ENCODE measurements at places on chromosomes 2 and 18.

DNA sequence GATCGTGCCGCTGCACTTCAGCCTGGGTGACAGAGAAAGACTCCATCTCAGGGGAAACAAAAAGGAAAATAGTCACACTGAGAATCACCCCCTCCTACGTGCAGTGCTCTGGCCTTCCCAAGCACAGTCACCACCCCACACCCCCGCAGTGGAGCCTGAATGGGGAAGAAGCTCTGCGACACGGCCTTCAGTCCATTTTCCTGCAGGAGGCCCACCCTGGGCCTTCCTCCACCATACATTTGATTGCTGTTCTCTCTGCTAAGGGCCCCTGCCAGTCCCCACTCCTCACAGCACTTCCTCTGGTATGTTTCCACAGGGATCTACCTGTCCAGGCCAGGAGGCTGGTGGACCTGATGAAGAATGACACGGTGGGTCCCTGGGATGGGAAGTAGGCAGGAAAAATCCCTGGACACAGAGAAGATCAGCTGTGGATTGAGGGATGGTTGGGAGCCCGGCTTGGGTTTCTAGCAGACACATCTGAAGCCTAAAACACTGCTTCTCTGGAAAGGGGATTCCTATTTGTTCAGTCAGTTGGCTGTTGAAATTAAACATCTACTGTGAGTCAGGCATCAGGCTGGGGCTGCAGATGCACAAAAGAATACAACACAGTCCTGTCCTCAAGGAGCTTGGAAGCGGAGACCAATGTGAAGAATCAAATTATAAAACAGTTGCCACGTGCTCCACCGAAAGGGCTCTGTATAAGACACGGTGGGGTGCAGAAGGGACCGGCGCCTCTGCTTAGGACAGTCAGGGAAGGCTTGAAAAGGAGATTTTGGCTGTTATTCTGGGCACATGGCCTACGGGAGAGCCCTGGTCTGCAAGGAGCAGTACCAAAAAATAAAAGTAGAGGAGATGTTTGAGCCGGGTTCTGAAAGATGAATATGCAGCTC, 82.2 kb downstream of the PLB1 start:
- DNase-seq = no peak

- no peak for DNase-seq
Observed at GRCh38 chr2:197937814-197938213, 133.4 kb downstream of the PLCL1 start.

GRCh38 chr2:54671875-54672589, 51.4 kb upstream of the EML6 start:
- no peak for DNase-seq

DNA sequence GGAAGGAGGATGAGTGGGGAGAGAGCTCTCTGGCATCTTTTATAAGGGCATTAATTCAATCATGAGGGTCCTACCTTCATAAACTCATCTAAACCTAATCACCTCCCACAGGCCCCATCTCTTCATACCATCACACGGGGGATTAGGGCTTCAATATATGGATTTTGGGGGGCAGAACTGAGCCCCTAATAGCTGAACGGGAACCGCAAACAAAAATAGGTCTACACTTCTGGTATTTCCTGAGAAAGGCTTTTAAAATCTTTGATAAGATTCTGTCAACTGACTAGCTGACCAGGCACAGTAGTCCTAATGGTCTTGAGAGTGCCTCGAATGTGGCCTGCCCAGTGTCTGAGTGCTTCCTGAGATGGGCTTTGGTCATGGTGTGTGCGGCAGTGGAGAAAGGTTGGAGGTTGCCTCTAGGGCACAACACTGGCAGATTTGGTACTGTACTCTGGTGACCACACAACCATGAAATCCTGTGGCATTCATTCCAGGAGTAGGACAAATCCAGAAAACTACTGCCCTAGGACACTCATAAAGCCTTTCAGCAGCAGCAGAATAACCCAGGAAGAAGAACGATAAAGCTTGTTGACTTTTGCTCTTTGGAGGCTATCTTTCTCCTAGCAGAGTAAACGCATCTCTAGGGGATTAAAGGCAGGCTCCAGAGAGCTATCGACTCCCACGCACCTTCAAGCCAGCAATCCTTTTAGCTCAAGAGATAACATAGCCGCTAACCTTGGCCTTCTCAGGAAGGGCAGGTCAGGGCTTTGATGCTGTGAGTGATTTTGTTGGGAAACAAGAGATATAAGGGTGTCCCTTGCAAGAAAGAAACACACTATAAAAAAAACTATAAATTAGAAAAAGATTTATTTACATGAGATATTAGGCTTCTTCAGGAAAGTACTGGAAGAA, 12.3 kb upstream of the APOB start:
- no peak for DNase-seq

- DNase-seq = no peak
Observed at GRCh38 chr18:44981121-44981520, 300.4 kb downstream of the SETBP1 start.

Measured in AG09309 (cell line).